ENCODE measurements at places on chromosomes 6 and 20.

DNA sequence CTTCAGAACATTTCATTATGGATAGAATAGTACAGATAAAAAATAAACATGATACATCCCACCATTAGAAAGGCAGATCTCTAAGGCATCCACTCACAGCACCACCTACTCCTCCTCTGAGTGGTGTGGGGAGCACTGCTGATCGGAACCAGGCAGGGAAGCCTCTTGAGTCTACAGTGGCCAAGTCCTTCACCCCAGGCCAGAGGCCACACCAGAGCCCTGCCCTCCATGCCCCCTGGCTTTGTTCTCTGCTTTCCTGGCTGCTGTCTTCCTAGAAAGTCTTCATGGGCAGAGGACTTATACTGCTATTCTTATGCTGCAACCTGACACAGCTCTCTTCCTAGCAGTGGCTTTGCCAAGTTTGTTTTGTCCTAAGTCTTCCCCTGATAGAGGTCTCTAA is 201.8 kb upstream of the THBS2 start:
- DNase-seq, result no peak

DNA sequence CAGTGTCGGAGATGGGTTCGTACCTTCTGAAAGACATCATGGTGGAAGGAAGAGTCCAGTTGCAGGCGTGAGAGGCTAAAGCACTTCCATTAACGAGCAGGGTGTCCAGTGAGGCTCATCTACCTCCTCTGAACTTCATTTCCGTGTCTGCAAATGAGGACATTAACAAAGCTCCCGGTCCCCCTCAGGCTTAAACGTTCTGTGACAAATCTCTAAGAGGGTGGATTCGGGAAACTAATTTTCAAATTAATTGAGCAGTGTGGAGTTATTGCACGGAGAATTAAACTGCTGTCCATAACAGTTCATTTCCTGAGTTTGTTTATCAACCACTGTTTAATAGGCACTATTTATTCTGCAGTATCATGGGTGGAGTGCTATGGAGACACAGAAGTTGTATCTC is 68.2 kb downstream of the TRMT6 start:
- DNase-seq, result no peak

- DNase-seq, result no peak
Measured at GRCh38 chr6:159161839-159162238, 7.4 kb upstream of the FNDC1 start.

DNA sequence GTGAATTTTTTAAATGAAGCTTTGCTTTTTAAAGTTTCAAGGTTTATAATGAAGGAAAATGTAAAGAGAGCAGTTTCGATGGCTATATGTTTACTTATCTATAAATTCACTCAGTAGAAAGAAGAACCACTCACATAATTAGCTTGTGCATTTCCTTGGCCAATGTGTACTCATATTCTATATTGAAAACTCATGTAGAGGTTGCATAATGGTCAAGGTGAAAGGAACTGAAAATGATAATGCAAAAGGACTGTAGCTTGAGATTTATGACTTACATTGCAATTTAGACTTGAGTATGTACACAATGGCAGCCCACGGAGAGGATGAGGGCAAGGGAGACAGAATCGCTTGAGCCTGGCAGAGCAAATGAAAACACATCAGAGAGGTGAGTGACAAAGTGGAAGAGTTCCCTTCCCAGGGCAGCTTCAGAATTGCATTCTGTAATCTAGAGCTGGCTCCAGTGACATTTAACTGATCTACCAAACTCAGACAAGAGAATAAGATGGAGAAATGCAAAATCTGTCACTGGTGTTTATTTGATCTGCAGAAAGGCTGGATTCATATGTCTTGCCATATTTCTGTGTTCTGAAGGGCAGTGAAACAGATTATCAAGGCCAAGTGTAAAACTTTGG is 191.8 kb downstream of the TMEM200A start:
- DNase-seq, result no peak

DNA sequence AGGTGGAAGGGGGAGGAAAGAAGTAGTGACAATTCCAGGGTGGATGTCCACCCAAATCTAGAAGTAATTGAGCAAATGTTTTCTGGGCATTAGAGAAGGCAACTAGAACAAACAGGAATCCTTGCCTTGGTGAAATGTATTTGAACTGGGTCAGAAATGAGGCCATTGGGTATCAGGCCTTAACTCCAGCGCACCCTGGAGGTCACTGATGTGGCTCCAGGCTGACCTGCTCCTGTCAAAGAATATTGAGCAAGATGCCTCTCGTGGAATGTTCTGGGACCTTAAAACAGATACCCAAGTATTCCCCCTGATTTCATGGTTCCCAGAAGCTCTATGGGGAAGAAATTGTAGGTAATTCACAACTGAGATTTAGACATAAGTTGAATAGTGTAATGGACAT is 6.9 kb downstream of the HLA-DPB1 start:
- no peak for DNase-seq

- no peak for DNase-seq
Measured at GRCh38 chr6:162290846-162291465, 436.6 kb downstream of the PRKN start.

DNA sequence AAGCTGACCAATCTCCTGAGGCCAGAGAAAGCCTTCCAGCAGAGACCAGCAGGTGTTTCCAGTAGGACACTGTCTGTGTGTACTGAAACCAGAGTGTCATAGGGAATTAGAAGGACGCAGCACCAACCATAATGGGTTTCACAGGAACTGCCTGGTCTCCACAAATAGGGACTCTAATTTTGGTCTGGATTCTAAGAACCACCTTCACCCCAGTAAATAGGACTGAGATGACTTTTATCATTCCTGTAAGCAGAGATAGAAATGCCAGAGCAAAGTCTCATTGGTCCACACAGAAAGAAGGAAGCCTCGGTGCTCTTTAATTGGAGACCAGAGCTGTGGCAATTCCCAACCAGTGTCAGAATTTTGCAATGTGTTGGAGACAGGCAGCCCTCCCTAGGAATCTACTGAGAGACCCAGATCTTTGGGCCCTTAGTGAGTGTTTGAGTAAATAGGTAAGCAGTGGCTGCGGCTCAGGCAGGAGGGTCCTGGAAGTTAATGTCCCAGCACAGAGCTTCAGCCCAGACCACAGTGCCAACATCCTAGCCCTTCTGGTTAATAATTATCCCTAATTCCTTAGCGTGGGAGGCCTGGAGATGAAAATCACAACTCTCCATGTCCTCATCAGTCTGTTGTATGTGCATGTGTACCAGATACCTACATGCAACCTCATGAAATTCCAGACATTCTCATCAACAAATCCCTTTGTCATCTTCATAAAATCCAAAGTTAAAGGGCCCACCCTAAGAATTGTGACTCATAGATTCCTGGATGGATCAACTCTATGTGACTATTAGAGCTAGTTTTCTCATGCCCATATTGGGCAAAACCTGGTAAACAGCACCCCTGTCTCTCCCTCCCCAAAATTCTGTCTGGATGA is 81.2 kb downstream of the UNC5CL start:
- no peak for DNase-seq

- no peak for DNase-seq
Measured at GRCh38 chr20:63876489-63877036, 11.5 kb downstream of the TPD52L2 start.

DNA sequence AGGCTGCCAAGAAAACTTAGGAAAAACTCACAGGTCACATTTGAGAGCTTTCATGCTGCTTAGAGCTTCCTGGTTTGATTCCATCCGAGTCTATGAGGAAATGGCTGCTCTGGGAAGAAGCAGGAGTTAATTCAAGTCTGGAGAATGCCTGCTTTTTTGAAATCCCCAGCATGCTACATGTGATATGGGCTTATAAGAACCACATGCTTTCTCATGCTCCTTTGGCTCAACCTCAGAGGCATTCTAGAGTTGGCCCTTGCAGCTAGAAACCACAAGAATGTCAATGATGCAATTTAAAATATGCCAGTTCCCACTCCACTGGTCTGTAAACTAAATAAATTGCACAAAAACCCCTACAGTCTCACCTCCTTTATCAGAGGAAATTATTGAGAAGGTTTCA is 142.9 kb upstream of the OLIG3 start:
- DNase-seq, result no peak

- no peak for DNase-seq
Measured at GRCh38 chr20:54194724-54195438, 13.0 kb upstream of the PFDN4 start.

GRCh38 chr6:30955367-30956042 is 14.7 kb downstream of the MUCL3 start:
- peak; percentile 78 for DNase-seq

GRCh38 chr20:33869283-33869682 is 58.1 kb downstream of the CHMP4B start:
- DNase-seq, result no peak

DNA sequence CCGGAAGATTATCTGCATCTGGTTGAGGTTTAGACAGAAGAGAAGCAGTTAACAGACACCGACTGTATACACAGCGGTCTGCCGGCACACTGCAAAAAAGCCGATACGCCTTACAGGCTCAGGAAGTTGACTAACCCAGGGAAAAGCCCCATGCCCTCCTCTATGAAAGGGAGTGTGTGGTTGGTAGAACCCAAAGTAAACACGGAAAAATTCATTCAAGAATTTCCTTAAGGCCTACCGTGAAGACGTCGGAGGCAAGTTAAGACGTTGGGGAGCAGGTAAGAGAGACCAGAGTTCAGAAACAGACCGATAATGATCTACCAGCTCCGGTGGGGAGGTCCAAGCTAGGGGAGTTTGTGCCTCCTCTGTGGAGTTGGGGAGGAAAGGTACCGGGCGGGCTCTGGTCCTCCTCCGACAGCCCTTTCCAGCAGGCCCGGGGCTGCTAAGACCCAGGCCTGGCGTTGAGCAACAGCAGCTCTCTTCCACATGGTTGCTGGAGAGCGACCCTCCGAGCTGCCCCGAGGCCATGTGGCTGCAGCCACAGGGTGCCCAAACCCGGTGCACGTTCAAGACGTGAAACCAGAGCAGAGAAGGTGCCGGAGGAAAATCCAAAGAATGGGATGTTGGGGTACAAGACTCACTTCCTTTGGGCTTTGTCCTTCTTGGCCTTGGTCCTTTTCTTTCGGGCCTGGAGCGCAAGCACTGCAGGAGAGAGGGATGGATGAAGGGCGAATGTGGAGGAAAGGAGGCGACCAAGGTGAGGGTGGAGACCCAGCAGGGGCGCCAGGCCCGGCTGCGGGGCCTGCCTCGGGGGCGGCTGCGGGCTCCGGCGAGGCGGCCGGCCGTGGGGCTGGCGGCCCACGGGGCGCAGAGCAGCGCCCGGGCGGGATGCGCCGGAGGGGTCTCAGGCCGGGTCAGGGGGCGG is 809 bp downstream of the SRPK1 start:
- peak; percentile 20 for DNase-seq

DNA sequence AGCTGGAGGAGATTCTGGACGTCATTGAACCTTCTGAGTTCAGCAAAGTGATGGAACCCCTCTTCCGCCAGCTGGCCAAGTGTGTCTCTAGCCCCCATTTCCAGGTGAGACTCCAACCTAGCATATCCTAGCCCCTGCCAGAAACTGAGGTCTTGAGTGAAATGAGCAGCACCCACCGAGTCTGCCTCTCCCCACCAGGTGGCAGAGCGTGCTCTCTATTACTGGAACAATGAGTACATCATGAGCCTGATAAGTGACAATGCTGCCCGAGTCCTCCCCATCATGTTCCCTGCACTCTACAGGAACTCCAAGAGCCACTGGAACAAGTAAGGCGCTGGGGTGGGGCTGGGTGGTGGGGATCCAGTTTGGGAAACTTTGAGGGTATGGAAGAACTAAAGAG is 4.6 kb downstream of the MEA1 start:
- no peak for DNase-seq

DNA sequence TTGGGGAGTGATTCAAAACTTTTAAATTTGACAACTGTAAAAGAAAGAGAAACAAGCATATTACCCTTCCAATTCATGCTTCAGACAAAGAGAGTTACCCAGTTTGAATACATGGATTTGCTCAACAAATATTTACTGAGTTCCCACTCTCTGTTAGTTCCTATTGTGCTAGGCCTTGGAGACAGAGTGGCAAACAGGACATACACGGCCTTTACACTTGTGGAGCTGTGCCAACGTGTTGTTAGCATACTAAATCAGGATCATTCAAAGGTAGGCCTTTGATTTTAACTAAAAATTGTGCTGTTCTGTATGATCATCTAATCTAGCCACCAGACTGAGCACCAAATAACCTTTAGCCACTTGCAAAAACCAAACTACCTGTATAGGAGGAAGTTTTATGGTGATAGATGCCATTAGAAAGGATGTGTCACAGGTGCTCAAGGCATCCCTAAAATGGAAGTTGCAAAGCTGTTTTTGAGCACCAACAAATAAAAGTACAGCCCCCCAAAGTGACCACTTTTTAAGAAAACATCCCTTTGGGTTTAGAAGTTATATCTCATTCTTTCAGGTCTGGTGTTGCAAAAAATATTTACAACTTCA is 84.5 kb downstream of the CHD6 start:
- no peak for DNase-seq

- no peak for DNase-seq
Measured at GRCh38 chr6:116369540-116369939, 1.2 kb upstream of the DSE start.

- DNase-seq, result no peak
Measured at GRCh38 chr6:40343318-40343876, 243.8 kb downstream of the LRFN2 start.

Data from stimulated activated CD4-positive, alpha-beta T cell treated with anti-CD3 and anti-CD28 coated beads, Interleukin-1b, Interleukin-23, amount 100 ng/mL, for 24 hours (primary cell).